ENCODE measurements at places on chromosomes 5 and 9. TPM values are rescaled to one million over a fixed set of nuclear protein-coding genes. Genes with fewer than 3 reads are reported as not detected.

The HTR4 gene
- total RNA-seq, result 45.4 TPM

The KIF12 gene
- 52.9 TPM for total RNA-seq

The ST8SIA4 gene
- total RNA-seq, result 27.2 TPM

The MEGF10 gene
- total RNA-seq, result 2.5 TPM

The FYB1 gene
- 21.4 TPM for total RNA-seq

The PCA3 gene
- total RNA-seq, result not detected

The FOXD1 gene
- total RNA-seq, result 22.7 TPM

- H3K36me3 ChIP-seq, result no peaks in the 10 kb centered on the region
- no peaks in the 10 kb centered on the region for H3K4me1 ChIP-seq
- H3K27me3 ChIP-seq, result no peaks in the 10 kb centered on the region
Observed at GRCh38 chr5:55864606-55865541, 13.7 kb downstream of the IL31RA start.

GRCh38 chr9:126880226-126880946, 19.9 kb downstream of the ZBTB34 start:
- no peak overlapping the region for H3K27ac ChIP-seq
- H3K36me3 ChIP-seq, result no peaks in the 10 kb centered on the region
- no peaks in the 10 kb centered on the region for H3K27me3 ChIP-seq
- no peak overlapping the region for H3K4me3 ChIP-seq

DNA sequence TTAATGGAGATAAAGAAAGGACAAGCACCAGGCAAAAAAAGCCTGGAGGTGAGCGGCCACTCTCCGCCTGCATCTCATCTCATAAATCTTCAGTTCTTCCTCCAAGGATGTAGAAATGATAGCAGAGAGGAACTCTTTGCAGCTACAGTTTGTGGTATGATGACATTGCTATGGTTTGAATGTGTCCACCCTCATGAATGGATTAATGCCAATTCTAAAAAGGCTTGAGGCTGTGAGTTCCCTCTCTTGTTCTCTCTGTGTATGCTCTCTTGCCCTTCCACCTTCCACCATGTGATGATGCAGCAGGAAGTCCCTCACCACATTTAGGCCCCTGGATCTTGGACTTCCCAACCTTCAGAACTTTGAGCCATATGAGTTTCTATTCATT, 126.4 kb downstream of the SPOCK1 start:
- H3K27ac ChIP-seq, result no peak overlapping the region
- H3K27me3 ChIP-seq, result no peaks in the 10 kb centered on the region
- H3K4me1 ChIP-seq, result no peaks in the 10 kb centered on the region
- H3K36me3 ChIP-seq, result no peaks in the 10 kb centered on the region
- no peak for DNase-seq

DNA sequence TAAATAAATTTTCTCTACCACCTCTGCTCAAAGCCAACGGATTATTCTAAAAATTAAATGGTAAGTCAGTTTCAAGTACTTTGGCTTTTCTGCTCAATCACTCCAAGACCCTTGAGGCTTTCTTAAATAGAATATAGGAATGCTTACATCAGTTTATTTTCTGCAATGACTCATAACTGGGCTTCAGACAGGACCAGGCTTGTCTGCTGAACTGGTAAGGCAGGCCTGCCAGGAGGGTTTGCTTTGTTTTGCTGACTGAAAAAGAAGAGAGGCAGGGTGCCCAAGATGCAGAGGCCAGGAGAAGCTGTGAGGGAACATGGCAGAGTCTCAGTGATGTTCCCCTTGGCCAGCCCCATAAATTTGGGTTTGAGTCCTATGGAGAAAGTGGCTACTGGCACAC, 60.3 kb upstream of the EPB41L4A start:
- H3K27ac ChIP-seq, result no peak overlapping the region
- H3K4me3 ChIP-seq, result no peak overlapping the region
- H3K27me3 ChIP-seq, result no peaks in the 10 kb centered on the region
- DNase-seq, result no peak
- no peaks in the 10 kb centered on the region for H3K4me1 ChIP-seq

DNA sequence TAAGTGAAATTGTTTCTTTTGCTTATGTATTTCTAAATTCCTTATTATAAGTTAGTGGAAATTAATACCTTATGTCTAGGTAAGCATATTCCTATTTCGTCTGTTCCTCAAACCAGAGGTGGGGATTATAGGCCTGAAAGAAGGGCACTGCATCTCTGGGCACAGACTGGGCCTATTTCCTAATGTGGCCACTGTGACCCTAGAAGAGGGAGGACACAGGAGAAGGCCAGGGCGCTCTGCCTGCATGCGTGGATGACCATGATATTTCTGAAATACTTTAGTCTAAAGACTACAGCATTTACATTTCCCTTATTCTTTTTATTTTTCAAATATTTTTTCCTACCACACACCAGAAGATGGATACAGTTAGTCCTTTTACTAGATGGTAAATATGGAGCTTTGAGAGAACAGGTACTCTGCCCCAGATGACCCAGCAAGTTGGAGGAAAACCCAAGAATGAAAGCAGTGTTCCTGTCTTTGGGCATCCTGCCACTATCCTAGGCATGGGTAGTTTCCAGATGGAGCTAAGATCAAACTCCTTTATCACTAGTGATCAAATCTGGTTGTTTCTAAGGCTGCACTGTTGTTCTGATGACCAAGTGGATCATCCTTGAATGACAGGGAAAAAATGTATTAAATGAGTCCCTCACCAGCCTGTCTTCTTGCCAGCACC, 27.8 kb downstream of the RUSC2 start:
- no peak overlapping the region for H3K4me3 ChIP-seq
- H3K36me3 ChIP-seq, result no peaks in the 10 kb centered on the region
- H3K4me1 ChIP-seq, result no peaks in the 10 kb centered on the region
- no peak for DNase-seq
- no peaks in the 10 kb centered on the region for H3K27me3 ChIP-seq
- peak overlapping the region; percentile 38 for H3K27ac ChIP-seq

DNA sequence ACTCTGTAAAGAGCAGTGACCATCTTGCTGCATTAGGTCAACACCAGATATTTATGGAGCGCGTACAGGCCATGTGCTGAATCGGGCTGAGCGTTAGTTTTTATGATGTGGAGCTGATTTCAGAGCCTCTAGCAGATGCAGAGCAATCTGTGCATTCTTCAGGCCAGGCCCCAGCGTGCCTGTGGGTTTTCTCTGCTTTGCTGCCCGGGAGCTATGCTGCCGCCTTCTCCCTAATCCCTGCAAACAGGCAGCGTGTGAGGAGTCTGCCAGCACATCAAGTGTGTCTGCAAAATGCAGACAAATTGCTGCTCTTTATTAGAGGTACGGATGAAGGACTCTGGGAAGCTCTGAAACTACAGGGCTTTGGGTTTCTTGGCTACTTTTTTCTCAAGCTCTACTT, 170.0 kb downstream of the NTRK2 start:
- no peak for DNase-seq
- no peak overlapping the region for H3K27ac ChIP-seq
- H3K36me3 ChIP-seq, result no peaks in the 10 kb centered on the region
- H3K4me1 ChIP-seq, result no peaks in the 10 kb centered on the region
- H3K27me3 ChIP-seq, result no peaks in the 10 kb centered on the region
- H3K4me3 ChIP-seq, result no peak overlapping the region

- no peak overlapping the region for H3K27ac ChIP-seq
- DNase-seq, result no peak
- no peaks in the 10 kb centered on the region for H3K36me3 ChIP-seq
- H3K4me1 ChIP-seq, result no peaks in the 10 kb centered on the region
- H3K27me3 ChIP-seq, result no peaks in the 10 kb centered on the region
Observed at GRCh38 chr9:94630281-94630680, 9.0 kb downstream of the FBP1 start.

DNA sequence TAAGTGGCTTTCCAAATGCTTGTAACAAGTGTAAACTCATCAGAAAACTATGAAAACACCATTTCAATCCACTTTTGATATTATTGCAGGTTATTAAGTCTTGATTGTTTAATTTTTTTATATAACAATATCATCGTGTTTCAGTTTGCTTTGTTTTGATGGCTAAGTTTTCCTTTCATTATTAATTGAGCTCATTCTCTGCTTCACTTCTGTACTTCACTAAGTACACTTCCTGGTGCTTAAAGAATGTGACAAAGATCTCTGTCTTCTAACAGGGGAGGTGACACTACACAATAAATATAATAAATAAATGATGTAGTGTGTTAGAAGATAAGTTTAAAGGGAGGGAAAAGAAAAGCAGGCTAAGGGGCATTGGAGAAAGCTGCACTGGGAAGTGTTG, 13.0 kb upstream of the RAD23B start:
- H3K4me1 ChIP-seq, result no peaks in the 10 kb centered on the region
- no peaks in the 10 kb centered on the region for H3K36me3 ChIP-seq
- H3K27ac ChIP-seq, result no peak overlapping the region
- H3K4me3 ChIP-seq, result no peak overlapping the region
- H3K27me3 ChIP-seq, result no peaks in the 10 kb centered on the region

DNA sequence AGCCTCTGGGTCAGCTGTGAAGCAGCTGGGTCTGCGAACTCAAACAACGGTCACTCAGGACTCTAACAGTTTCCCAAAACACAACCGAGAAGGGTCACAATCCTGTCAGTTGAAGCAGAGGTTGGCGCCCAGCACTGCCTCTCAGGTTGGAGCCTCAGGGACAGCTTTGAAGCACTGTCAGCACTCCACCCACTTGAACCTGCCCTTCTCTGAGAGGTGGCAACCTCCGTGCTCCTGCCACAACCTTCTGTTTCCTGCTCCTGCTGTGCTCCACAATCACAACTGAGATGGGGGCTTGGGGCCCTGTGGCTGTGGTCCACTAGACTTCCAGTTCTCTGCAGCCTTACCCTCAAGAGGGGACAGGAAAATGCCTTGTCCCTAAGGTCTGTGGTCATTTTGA, 21.7 kb upstream of the LCP2 start:
- no peaks in the 10 kb centered on the region for H3K4me1 ChIP-seq
- no peak overlapping the region for H3K4me3 ChIP-seq
- no peak for DNase-seq
- H3K27me3 ChIP-seq, result no peaks in the 10 kb centered on the region

GRCh38 chr5:114146398-114146797, 215.5 kb upstream of the KCNN2 start:
- H3K4me3 ChIP-seq, result no peak overlapping the region
- no peaks in the 10 kb centered on the region for H3K36me3 ChIP-seq
- DNase-seq, result no peak
- H3K27me3 ChIP-seq, result no peaks in the 10 kb centered on the region

- peak overlapping the region; percentile 16 for H3K27ac ChIP-seq
- H3K36me3 ChIP-seq, result no peaks in the 10 kb centered on the region
- H3K4me3 ChIP-seq, result no peak overlapping the region
- H3K27me3 ChIP-seq, result no peaks in the 10 kb centered on the region
Observed at GRCh38 chr9:438961-439768, 224.5 kb downstream of the DOCK8 start.

GRCh38 chr5:108606185-108606584, 141.5 kb upstream of the FER start:
- DNase-seq, result no peak
- H3K27ac ChIP-seq, result no peak overlapping the region
- no peak overlapping the region for H3K4me3 ChIP-seq
- H3K27me3 ChIP-seq, result no peaks in the 10 kb centered on the region

- H3K4me3 ChIP-seq, result no peak overlapping the region
- H3K4me1 ChIP-seq, result no peaks in the 10 kb centered on the region
- DNase-seq, result no peak
- H3K27ac ChIP-seq, result peak overlapping the region; percentile 1
- H3K27me3 ChIP-seq, result no peaks in the 10 kb centered on the region
Observed at GRCh38 chr5:116525674-116526073, 48.9 kb downstream of the SEMA6A start.

- no peaks in the 10 kb centered on the region for H3K27me3 ChIP-seq
- H3K27ac ChIP-seq, result no peak overlapping the region
- H3K4me1 ChIP-seq, result no peaks in the 10 kb centered on the region
- H3K36me3 ChIP-seq, result no peaks in the 10 kb centered on the region
- DNase-seq, result no peak
Observed at GRCh38 chr5:30099634-30100033, 1093.9 kb upstream of the CDH6 start.

DNA sequence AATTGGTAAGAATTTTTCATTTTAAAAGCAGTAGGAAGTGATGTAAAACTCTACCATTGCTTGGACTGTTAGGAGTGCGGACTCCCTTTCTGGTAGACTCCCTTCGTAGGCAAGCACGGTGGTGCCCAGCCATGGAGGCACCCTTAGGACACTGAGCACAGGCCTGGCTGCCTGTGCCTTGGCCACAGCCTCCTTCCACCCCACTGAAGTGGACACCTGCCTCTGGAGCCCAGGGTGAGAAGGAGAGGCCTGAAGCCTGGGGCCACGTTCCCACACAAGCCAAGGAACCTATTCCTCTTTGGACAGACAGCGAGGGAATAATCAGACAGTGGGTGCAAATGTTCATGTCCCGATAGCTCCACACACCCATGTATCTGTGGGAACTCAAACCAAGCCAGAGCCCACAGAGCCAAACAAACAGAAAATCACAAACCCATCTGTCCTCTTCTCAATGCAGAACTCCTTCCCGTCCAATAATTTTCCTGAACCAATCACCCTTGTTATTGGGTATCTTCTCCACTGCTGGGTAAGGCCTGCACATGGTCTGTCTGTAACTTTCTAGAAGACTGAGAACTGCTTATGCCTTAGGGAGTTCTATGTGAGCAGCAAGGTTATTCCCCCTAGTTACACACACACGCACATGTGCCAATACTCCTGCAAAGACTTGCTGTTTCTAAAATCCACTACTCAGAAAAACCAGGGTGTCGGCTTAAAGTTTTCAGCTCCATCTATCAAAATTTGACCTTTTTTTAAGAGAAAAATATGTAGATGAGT, 45.2 kb downstream of the UBE2QL1 start:
- DNase-seq, result no peak
- no peak overlapping the region for H3K27ac ChIP-seq
- H3K4me3 ChIP-seq, result no peak overlapping the region

DNA sequence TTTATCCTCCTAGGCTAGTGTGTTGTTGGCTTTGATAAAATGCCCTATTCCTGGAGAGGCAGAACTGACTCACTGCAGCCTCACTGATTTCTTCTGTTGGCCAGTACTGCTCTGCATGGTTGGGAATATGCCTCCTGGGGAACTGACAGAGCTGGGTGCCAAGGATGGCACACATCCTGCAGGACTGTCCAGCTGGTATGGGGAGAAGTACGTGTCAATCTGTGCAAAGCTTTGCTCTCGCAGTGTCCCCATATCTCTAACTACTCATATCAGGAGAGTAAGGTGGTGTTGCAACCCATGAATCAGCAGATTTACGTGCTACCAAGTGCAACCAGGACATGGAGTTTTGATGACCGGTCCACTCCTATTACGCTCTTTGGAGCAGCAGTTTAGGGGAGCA, 74.7 kb downstream of the TEK start:
- H3K27ac ChIP-seq, result no peak overlapping the region
- no peak overlapping the region for H3K4me3 ChIP-seq
- H3K36me3 ChIP-seq, result no peaks in the 10 kb centered on the region

- DNase-seq, result no peak
- H3K4me3 ChIP-seq, result no peak overlapping the region
- H3K27me3 ChIP-seq, result no peaks in the 10 kb centered on the region
- no peak overlapping the region for H3K27ac ChIP-seq
- no peaks in the 10 kb centered on the region for H3K36me3 ChIP-seq
- H3K4me1 ChIP-seq, result no peaks in the 10 kb centered on the region
Observed at GRCh38 chr9:81083067-81083466, 606.3 kb downstream of the TLE1 start.
